KBM-7 (cell line): ENCODE measurements at places on chromosomes 5 and 9.

GRCh38 chr9:2153630-2154217 is 138.6 kb downstream of the SMARCA2 start:
- no peak for DNase-seq

GRCh38 chr5:66426259-66427138 is 169.7 kb upstream of the MAST4 start:
- no peak for DNase-seq

DNA sequence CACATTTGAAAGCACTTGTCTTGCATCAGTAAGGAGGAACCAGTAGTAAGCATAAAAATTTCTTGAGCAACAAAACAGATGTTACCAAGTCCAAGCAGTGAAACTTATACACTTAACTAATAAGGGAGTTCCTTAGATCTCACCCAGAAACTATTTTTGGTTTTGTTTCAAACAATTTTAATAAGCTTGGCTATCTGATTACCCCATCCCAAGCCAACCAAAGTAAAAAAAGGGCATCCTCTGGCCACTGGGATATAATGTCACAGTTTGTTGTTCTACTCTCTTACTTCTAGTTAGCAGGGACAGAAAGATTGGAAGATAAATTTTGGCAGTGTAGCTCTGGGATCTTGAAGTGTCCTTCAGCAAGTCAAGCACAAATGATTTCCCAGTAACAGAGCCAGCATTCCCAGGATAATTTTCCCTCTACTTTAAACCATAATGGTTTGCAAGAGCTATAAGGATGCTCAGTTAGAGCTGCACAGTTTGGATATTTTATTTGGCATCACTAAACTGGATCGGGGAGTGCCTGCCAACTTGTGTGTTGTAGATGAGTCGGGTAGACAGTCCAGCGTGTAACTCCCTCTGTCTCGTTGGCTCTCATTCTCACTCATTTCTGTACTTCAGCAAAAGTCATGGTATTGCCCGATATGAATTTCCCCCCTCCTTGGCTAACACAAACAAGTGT is 161.9 kb upstream of the HMHB1 start:
- DNase-seq, result no peak

DNA sequence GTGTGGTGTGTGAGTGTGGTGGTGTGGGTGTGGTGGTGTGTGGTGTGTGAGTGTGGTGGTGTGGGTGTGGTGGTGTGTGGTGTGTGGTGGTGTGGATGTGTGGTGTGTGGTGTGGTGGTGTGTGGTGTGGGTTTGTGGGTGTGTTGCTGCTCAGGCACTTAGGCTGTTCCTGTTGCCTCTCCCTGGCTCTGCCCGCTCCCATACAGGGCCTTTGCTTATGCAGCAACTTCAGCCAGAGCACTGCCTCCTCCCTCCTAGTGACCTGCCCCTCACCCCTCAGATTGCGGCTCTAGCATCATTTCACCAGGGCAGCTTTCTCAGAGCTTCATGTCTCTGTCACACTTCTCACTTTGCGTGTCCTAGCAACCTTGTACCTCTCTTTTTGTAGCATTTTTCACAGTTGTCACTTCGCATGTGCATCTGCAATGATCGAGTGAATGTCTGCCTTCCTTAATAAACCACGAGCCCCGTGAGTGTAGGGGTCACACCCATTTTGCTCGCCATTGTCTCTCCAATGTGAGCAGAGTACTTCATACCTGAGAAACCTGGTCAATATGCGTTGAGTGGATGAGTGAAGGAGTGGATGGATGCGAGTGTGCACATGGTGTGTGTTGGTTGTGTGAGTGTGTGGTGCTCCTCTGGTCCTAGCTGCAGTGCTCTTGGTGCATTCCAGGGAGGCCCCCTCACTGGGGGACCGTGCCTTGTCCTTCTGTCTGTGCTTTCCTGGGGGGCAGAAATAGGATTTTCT is 167.9 kb upstream of the PANK3 start:
- DNase-seq, result no peak

DNA sequence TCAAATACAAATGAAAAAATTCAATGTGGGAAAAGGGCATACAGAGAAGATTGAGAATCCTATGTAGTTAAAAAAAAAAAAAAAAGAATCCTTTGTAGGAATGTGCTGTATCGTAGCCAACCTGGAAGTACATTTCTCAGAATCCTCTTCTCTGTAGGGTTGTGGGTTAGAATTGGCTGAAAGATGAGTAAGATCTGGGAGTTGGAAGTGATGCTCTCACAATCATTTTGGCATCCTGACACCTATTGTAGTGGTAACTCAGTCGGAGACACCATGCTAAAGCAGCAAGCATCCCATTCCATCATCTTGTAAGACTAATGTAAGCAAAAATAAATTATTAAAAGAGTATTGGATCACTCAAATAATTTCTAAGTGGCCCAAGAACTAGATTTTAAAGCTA is 30.6 kb downstream of the MRPL22 start:
- no peak for DNase-seq

DNA sequence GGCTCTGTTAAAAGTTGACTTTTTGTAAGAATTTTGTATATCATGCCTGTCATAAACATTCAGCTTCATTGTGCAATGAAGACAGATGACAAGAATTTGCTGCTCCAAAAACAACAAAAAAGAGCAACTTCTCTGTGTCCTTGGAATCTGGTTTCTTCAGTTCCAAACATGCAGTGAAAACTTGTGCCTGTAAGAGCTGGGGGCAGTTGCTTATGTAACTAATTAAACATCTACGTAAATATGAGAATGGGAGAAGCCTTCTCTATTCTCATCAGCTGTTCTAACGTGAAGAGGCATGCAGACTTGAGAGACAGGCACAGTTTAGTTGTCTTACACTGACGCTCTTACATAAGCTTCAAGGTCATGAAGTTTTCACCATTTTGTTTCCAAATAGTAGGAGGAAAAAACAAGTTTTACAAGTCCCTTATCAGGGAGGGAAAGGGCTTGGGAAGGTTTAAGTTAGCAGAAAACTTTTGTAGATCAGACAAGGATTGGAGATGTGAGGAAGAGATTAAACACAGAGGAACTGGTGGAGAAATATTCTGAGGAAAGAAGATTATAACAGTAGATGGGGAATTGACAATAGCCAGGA is 170.4 kb downstream of the RFK start:
- DNase-seq, result no peak

DNA sequence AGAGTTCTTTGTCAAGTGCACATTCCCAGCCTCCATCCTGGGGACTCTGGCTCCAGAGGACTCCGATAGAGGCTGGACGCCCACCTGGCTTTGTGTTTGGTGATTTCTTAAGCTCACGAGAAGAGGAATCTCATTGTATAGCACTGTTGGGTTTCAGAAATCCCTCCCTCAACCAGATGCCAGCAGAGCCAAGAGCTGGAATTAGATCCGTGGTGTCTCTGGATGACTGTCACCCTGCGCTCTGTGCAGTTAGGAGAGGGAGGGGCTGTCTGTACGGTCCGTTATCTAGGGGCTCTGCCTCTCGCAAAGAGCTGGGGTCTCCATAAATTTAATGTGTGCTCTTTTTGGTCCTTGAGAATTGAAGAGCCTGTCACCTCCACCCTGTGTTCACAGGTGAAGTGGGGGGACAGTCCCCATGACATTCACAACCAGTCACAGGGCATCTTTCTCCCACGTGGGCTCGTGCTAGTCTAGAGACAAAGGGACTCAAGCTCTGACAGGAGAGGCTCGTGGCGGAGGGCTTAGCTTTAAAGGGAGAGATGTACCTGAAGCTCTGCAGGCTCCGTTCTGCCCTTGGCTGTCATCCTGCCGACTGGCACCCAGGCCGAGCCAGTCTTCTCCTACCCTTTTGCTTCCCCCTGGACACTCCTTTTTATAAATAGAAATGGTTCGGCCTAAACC is 41.4 kb downstream of the FAM78A start:
- DNase-seq, result no peak
